ENCODE measurements at places on chromosomes 3 and 15. TPM values are rescaled to one million over a fixed set of nuclear protein-coding genes. Genes with fewer than 3 reads are reported as not detected.

GRCh38 chr15:57734860-57735259 lies 28.3 kb downstream of the POLR2M start:
- DNase-seq = no peak

DNA sequence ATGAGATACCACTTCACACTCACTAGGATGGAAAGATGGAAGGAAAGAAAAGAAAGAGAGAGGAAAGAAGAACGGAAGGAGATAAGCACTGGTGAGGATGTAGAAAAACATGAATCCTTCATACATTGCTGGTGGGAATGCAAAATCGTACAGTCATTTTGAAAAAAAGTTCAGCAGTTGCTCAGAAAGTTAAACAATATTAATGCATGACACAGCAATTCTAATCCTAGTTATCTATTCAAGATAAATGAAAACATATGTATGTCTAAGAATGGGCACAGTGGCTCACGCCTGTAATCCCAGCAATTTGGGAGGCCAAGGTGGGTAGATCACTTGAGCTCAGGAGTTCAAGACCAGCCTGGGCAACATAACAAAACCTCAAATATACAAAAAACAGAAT lies 59.1 kb downstream of the SENP7 start:
- DNase-seq = no peak

- DNase-seq = no peak
Observed at GRCh38 chr3:172138792-172139507, 99.6 kb downstream of the FNDC3B start.

DNA sequence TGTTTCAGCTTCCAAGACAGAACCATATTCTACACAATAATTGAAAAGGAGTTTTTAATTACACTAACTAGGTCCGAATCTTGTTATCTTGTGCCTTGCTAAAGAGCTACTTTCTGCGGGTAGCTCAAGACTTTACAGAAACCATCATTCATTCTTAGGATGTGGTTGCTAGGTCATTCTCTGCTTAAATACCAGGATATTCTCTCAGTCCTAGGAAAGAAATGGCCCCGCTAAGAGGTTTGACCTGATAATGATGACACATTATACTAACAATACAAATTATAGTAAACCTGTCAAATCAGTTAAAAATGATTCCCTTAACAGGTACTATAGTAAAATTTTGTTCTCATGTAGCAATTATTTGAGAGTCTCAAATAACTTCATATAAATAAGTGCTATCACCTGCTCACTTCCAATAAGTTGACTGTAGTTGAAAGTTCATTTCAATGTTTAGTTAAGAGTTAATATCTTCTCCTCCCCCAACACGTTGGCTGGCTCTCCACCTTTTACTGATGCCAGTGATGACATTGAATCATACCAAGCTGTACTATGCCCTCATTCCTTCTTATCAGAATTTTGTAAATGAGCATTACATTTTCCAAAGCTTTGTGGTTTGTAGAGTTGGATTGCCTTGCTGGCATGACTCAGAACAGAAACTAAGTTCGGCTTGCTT lies 3.6 kb upstream of the C3orf85 start:
- DNase-seq = no peak

DNA sequence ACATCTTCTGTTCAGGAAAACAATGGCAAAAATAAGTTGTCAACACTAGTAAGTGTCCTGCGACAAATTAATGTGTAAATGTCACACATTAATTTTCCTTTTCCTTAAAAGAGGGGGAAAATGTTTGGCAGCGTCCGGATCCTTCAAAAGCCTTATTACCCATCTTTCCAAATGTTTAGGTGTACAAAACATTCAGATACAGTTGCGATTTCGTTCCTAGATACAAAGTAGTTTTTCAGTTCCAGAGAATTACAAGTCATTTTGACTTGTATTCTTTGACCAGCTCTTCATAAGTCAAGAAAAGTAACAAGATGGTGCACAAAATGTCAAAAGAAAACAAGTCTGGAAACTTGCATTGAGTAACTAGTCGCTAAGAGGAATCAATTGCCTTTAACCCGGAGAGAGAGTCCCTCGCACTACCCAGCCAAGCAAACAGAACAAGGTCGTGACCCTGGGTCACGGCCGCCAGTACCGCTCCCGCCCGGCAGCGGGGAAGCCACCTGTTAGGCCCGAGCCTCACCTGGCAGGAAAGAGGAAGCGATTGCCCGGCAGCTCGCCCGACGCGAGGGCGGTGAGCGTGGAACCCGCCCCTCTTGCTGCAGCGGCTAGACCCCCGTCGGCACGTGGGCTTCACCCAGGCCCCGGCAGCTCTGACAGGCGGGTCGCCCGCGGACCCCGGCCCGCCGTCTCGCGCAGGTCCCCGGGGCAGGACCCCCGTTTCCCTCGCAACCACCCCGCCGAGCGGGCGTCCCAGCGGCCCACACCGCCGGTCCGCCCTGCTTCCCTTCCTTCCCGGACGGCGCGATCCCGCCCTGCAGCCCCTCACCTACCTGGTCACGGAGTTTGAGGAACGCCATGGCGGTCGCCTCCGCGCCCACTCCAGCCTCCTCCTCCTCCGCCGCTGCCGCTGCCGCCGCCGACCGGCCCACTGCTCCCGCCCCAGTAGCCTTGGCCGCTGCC lies 61.0 kb upstream of the ANKRD28 start:
- DNase-seq = peak; percentile 91

GRCh38 chr3:31227131-31227562 lies 305.6 kb upstream of the STT3B start:
- DNase-seq = peak; percentile 96

NEO1 gene
- 3.0 TPM for total RNA-seq

ANKUB1 gene
- not detected for total RNA-seq

RPS27L gene
- total RNA-seq = 60.3 TPM

GRCh38 chr15:64572856-64573255 lies 112.5 kb downstream of the ZNF609 start:
- no peak for DNase-seq

GRCh38 chr15:87362531-87362930 lies 894.0 kb downstream of the NTRK3 start:
- DNase-seq = no peak

GRCh38 chr3:168250415-168250861 lies 154.7 kb upstream of the GOLIM4 start:
- DNase-seq = no peak

- peak; percentile 57 for DNase-seq
Observed at GRCh38 chr3:47961815-47962606, 54.2 kb downstream of the MAP4 start.

SLC9C1 gene
- not detected for total RNA-seq

LACTB gene
- total RNA-seq = 8.3 TPM

EFHB gene
- not detected for total RNA-seq

DNA sequence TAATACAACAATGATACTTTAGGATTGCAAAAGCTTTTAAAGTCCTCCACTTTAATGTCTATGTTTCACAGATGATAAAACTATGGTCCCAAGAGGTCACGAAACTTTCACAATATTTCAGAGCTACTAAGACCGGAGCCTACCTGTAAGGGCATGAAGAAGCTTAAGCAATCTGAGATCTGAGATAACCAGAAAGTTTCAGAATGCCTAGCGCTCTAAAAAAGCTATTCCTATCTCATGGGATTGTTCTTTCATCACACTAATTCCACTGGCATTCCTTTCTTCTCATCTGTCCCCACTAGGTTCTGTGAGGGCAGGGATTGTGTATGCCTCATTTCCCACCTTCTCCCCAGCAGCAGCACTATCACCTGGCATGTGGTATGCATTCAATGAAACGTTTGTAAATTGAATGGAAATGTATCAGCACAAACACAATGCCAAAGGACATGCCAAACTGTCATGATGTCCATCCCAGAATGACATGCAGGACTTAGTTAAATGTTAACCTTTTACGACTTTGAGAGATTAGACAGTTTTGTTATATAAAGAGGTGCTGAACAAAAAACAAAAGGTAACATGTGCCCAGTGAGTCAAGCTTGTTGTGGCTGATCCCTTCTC lies 104.7 kb upstream of the NR2F2 start:
- no peak for DNase-seq

GRCh38 chr15:25797035-25797434 lies 66.1 kb downstream of the ATP10A start:
- DNase-seq = no peak

DNA sequence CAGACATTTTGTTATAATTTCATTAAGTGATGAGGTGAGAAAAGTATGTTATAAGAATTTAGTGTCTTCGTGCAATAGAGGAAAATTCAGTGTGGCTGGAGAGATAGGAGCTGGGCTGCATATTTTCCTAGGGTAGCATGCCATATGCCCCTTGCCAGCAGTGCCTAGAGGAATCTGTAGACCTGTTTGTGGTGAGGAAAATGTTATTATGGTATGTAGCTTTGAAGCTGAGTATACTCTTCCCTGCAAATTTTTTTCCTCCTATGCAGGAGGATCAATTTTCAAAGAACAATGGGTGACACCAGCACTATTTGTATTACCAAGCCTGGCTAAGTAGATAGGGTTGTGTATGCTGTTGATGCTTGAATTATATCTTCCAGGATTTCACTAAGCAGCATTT lies 200.6 kb downstream of the EDEM1 start:
- no peak for DNase-seq

DNA sequence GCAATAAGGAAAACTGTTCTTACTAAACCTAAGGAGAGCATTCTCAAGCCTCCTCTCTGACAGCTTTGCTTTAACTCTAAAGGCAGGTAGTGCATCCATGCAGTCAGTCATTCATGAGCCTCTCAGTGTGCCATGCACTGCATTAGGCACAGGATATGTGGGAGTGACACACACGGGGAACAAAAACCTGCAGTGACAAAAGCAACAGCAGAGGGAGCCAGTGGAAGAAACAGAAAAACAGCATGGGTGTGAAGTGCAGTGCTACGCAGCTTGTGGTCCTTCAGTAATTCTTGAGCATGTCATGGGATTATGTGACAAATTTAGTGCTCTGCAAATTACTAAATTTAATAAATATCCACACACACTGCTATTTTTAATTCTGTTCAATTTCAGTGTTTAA lies 230.7 kb downstream of the BBX start:
- peak; percentile 35 for DNase-seq

DNA sequence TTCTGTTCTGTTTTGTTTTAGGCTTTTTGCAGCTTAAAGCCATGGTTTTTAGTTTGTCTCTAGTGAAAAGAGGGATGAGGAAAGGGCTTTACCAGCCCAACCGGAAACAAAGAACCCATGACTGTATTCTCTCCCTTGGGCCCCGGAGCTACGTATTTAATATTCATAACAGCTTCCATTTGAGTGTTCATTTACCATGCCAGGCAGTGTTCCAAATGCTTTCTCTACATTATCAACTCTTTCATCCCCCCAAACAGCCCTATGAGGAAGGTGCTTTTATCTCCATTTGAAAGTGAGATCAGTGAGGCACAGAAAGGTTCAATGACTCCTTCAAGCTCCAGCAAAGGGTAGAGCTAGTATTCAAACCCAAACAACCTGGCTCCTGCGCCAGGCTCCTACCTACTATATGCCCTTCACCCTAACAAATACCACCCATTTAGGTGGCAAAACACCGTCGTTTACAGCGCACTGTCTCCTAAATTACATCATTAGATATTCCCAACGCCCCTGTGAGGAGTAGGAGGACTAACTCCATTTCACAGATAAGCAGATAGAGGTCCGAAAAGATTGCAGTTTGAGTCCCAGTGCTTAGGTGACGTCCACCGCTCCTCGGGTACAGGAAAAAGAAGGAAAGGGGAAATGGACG lies 27.9 kb downstream of the GTPBP8 start:
- DNase-seq = peak; percentile 21

ISY1 gene
- total RNA-seq = 54.9 TPM

GOLGA8T gene
- not detected for total RNA-seq

DNA sequence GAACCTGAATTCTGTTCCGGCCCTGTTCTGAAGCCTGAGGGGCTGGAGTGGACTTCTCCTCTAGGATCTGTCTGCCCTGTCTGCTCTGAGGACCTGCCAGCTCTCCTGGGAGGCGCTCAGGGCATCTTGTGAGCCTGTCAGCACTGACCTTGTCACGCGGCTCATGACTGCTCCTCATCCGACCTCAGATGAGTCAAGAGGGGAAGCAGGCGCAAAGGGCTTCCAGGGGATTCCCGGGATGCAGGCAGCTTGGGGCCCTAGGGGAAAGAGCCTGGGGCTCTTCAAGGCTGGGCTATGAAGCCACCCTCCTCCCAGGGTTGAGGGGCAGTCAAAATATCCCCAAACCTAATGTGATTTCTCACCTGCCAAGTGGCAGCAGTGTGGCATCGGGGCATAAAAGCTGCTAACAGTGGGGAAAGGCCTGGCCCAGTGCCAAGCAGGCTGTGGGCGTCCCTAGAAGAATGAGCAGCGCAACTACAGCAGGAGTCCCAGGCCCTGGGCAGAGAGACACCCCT lies 27.6 kb upstream of the ANKDD1A start:
- DNase-seq = no peak

- peak; percentile 94 for DNase-seq
Observed at GRCh38 chr3:5197470-5198312, 10.2 kb downstream of the EDEM1 start.

GRCh38 chr15:78002996-78003395 lies 74.5 kb downstream of the TBC1D2B start:
- DNase-seq = no peak

GPR87 gene
- total RNA-seq = not detected

GRCh38 chr3:39000008-39000450 lies 51.7 kb downstream of the SCN11A start:
- peak; percentile 72 for DNase-seq

- no peak for DNase-seq
Observed at GRCh38 chr3:12180218-12180617, 21.5 kb upstream of the TIMP4 start.

EHD4 gene
- 20.7 TPM for total RNA-seq

DNA sequence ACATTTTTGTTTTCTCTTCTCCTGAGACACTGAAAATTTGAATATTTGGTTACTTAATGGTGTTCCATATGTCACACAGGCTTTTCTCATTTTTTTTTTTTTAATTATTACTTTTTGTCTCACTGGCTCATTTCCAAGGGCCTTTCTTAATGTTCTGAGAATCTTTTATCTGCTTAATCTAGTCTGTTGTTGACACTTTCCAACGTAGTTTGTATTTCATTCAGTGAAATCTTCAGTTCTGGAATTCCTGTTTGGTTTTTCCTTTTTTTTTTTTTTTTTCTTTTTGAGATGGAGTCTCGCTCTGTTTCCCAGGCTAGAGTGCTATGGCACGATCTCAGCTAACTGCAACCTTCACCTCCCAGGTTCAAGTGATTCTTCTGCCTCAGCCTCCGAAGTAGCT lies 42.7 kb downstream of the NCK1 start:
- DNase-seq = no peak

IL17RB gene
- 0.33 TPM for total RNA-seq

- no peak for DNase-seq
Observed at GRCh38 chr3:184780981-184781515, 30.9 kb upstream of the VPS8 start.
